CD4-positive, alpha-beta memory T cell (primary cell): ENCODE measurements at places on chromosomes 1 and 21.
A peak's percentile ranks its signal among the peaks of the same experiment; 100 is the strongest.

DNA sequence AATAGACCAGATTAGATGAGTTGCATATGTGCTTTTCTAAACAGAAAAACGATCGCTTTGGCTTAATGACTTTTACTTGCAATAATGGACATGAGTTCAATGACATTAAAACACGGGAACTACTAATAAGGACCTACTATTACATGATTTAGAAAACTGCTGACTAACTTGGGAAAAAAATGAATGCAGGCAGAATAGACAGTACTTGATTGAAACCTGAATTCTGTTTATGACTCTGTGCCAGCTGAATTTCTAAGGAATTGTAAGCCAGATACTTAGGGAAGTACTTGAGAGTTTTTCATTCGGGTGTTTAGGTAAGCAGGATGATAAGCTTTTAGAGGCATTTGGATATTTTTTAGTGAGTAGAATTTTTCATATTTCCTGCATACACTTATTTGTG is 12.0 kb downstream of the ADGRL2 start:
- DNase-seq = no peak

DNA sequence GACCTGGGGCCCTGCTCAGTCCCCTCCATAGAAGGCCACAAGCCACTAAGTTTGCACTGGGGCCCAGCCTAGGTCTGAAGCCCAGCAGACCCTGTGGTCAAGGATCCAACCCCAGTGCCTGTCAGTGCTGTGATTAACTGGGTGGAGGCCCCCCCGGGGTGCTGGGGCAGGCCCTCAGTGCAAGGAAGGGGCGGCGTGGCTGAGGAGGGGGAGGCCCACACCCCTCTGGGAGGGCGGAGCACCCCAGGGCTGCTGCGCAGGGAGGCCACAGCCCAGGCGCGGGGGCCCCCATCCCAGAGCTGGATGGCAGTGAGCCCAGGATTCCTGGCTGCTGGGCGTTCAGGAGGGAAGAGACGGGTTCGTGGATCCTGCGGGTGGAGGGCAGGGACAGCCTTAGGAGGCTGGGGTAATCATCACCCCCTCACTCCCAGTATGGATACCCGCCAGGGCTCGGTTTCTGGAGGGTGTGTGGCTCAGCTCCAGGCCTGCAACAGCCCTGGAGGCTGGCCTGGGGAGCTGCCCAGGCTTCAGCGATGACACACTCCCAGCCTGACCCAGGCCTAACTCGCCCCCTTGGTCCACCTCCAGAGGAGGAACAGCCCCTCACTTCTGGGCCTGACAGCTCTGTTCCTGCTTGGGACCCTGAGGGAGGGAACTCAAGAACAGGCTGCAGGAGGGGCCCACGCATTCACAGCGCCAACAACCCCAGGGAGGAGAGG is 890 bp downstream of the GJC2 start:
- no peak for DNase-seq

DNA sequence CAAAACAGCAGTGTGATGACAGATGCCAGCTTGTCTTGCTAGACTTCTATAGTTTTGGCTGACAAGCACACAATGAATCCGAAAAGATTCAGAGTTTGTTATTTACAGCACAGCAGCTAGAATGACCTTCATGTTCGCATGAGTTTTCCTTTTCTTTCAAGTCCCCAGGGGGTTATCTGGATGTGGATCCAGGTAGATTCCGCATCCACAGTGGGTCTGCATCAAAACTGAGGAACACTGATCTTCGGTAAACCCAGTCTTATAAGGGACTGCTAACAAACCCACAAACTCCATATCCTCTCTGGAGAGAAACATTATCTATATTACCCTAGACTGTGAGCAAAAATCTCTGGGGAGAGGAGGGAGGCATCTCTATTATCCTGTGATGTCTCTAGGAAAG is 69.0 kb upstream of the DEPDC1 start:
- DNase-seq = no peak

DNA sequence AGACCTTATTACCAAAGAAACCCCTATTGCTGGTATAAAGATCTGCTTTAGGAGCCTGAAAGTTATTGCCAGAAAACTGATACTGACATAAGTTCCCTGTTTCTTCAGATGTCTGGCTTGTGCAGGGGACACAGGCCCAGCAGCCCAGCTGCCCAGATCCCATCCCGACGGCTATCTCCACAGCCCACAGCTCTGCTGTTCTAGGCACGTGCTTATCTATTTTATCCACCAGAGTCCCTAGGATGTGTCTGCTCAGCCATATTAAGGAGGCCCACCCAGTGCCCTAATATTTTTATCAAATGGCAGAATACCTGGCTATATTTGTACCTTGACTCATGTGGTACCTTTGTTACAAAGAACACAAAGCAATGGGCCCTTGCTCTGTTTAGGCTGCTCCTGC is 58.9 kb downstream of the DDX20 start:
- DNase-seq = no peak

- DNase-seq = no peak
Observed at GRCh38 chr1:17104782-17105181, 14.5 kb downstream of the PADI2 start.

DNA sequence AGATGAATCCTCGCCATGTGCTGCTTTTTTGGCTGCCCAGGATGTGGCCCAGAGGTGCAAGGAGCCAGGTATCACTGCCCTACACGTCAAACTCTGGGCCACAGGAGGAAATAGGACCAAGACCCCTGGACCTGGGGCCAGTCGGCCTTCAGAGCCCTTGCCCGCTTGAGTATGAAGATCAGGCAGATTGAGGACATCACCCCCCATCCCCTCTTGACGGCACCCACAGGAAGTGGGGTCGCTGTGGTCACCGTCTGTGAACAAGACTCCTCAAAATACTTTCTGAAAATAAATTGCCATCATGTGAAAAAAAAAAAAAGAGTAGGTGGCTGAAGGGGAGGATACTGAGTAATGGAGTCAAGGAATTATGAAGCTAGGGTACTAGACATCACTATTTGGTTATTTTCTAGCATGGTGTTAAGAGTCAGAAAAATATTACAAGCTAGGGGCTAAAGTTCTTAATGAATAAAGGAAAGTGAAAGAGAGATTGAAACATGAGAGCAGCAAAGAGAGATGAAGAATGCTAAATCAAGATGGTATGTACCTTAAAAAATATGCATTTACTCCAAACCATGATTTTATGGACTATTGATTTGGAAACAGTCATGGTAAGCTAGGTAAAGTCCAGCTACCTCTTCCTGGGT is 84.9 kb downstream of the CLEC20A start:
- DNase-seq = no peak

- DNase-seq = peak; percentile 31
Observed at GRCh38 chr1:201254625-201255478, 28.5 kb upstream of the PKP1 start.

DNA sequence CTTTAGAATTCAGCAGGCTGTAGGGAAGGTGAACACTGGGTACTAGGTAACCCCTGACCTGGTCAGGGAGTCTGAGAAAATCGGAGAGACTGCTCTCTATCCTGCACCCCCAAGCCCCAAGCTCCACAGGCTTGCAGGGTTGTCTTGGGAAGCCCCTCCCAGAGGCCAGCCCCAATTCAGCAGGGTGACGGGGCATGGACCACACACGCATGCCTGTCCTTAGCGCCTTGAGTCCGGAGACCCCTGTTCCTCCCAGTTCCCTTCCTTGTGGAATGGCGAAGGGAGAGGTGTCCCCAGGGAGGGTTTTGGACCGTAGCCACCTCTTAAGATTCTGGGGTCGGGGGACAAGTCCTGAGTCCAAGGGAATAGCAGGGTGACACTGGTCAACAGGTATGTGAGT is 116.1 kb downstream of the HLCS start:
- no peak for DNase-seq

DNA sequence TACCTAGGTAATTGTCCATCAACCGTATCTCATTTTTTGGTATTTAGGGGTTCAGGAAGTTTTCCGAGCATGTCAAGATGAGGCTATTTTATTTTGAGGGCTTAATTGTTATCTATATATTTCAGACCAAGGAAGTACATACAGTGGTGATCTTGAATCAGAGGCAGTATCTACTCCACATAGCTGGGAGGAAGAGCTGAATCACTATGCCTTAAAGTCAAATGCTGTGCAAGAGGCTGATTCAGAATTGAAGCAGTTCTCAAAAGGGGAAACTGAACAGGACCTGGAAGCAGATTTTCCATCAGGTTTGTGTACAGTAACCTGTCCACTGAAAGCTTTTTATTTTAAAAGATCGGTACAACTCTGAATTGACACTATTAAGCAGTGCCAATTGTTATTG is 130.2 kb downstream of the ZMYM4 start:
- no peak for DNase-seq

DNA sequence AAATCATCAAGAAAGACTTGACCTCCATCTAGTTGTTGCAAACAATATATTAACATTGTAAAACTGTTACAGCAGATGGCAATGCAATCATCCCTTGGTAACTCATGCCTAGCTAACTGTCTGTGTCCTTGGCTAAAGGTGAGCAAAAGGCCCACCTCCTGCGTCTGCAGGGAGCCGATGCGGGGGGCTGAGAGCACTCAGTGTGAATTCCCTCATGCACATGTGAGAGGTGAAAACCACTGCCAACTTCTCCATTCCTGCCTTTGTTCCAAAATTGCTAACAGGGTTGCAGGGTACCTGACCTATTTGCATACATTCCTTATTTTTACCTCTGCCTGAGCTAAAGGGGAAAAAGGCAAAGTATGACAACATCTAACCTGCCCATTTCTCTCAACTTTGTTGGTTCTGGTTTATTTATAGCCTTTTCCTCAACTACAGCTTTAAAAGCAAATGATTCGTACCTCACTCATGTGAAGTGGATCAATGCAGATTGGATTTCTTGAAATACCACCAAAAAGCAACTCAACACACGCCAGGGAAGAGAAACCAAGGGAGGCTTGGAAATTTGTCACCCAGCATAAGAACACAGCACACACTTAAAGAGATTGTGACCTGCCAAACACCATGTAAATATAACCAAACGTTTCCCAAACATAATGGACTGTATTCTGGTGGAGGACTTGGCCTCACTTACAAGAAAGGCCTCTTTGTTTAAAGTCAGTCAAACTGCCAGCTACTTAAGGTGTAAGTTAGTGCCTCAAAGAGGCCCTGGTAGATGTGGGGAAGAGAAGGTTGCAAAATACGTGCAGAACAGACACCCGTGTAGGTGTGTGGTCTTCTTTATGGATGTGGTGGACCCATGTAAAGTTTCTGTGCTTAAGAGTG is 651.0 kb downstream of the SMYD3 start:
- DNase-seq = no peak

- no peak for DNase-seq
Observed at GRCh38 chr1:234372011-234372757, 1.1 kb upstream of the COA6 start.

- no peak for DNase-seq
Observed at GRCh38 chr1:240189386-240189989, 97.8 kb downstream of the FMN2 start.

DNA sequence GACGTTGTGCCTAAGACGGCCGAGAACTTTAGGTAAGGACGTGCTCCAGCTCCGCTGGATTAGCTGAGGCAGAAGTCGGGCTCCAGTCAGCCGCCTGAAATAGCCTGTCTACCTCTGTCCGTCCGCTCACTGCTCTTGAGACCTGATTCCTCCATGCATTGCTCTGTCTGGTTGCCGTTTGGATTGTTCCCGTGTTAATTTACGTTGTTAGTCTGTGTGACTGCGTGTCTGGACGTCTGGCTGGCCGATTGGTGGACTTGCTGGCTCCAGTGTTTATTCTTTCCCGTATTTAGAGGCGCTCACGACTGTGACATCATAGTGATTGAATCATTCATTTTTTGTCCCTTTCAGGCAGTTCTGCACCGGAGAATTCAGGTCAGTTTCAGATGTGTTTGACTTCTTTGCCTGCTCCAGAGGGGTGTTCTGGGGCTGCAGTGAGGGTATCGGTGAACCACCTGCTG is 684 bp downstream of the PPIH start:
- no peak for DNase-seq

- DNase-seq = no peak
Observed at GRCh38 chr1:94327001-94327690, 89.8 kb upstream of the ARHGAP29 start.

- no peak for DNase-seq
Observed at GRCh38 chr1:24528744-24529143, 26.1 kb downstream of the RCAN3 start.

GRCh38 chr1:183810121-183810520 is 5.2 kb downstream of the RGL1 start:
- DNase-seq = no peak

GRCh38 chr1:108699375-108700332 is 7.5 kb downstream of the PRPF38B start:
- DNase-seq = no peak

DNA sequence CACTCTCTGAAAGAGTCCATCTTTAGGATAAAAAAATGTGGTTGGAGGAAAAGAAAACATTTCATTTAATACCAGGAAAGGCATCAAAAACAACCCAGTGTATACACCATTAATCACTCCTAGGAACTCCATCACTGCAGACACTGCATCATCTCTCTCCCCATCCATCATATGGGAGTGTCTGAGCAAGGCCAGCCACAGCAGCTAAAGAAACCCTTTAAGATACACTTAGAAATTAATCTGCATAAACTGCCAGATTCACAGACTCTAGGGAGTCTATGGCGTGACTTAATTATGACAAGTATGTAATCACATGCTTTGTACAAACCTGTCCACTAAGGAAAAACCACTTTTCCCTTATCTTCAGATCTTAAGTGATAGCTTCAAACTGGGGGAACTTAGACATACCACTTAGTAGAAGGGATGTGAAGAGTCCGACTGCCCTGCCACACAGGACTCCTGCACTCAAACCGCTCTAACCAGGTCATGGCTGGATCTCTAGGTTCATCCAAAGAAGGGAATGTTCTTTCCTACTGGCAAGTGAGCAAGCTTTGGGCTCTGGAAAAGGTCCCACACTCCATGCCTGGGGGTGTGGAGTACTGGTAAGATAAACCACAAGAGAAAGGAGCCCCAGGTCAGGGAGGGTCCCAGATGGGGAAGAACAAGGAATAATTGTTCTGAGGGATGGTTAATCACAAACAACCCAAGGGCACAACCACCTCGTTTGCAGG is 61.0 kb upstream of the C8B start:
- no peak for DNase-seq

GRCh38 chr1:153122831-153123421 is 9.6 kb upstream of the SPRR2F start:
- no peak for DNase-seq

DNA sequence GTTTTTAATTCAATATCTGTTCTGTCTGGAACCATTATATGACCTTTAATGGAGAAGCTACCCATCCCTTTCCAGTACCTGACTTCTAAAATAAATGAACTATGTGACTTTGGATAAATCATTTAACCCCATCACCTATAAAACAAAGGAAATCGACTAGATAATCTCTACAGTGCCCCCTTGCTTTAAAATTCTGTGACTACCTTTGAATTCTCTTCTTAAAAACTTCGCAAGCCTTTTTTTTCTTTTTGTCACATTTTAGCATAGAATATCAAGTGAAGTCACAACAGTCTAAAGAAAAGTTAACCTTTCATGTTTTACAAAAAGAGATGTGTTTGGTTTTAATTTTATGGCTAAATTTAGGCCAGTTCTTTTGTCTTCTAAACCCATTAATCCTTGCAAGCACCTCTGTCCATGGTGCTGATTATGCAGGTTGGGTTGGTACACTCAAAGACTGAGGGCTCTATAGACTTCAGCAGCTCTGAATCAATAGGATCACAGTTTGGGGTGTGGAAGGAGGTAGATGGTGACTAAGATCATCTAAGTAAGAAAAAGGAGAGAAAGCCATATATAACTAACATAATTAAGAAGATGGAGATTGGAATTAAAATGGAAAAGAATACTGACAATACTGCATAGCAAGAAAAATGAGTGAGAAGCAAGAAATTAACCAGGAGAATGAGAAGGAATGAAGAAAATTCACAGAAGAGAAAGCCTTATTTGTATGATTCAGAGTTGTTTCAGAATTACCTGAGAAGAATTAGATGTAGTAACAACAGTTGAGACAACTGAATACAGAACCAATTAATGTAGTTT is 59.2 kb downstream of the TBX15 start:
- DNase-seq = no peak
